ENCODE measurements at places on chromosomes 3 and 15.
A peak's percentile ranks its signal among the peaks of the same experiment; 100 is the strongest.

DNA sequence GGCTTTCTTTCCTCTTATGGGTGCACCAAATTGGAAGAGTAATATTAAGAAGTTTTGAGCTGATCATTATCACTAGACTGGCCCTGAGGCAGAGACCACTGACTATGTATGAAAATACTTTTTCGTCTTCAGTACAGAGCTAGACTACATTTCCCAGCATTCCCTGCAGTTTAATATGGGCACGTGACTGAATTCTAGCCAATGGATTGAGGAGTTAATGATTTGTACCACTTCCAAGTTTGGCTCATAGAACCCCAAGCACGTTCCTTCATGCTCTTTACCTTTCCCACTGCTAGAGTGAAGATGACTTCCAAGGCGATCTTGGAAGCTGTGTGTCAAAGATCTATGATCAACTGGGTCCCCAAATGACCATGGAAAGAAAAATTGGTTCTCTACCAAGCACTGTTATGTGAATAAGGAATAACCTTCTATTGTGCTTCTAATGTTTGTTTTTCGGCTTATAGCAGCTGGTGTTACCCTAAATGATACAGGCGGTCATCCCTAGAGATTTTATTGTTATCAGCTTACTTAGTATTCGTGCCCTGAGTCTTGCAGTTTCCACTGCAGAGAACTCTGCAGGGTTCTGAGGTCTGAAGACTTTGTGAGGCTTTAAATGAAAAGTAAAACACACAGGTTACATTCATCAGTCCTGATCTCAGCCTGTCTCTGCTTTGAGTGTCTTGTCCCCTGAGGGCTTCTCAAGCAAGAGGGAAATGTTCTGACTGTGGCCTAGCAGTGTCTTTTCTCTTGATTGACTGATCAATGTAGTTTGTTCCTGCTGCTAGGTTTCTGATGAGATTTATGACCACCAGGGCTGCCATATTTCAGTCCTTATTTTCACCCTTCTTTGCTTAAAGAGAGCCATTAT lies 486.8 kb downstream of the PDCD6IP start:
- no peak for DNase-seq

- DNase-seq = peak; percentile 57
Observed at GRCh38 chr15:65791335-65792137, 557 bp downstream of the DENND4A start.

DNA sequence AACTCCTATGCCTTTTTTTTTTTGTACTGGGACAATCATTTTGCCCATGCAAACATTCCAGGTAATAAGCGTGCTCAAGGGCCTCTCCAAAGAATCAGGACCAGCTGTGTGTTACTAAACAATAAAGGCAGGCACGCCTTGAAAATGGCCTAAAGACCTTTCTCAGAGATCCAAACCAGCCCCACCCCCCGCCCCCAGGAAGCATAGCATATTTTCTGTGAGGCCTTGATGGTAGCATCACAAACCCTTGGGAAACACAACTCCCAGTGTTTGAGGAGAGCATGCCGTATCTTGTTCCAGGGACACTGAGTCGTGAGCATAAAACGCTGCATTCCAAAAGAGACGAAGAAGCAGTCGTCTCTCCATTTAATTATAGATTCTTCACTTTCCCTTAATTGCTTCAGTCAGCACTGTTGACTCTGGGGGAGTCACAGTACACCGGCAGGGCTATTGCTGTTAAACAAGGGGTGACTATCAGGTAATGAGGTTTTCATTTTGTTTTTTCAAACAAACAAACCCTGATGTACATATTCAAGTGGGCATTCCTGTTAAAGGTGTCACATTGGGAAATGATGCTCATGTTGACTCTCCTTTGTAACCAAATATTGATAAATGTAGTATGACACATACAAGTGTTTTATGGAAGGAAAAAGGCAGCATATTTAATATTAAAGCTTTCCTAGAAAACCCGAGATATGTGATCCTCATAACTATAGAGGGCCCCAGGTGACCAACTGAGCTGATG lies 4.4 kb upstream of the TPM1 start:
- DNase-seq = no peak

GRCh38 chr15:69669446-69669845 lies 216.8 kb downstream of the RPLP1 start:
- DNase-seq = no peak

- DNase-seq = no peak
Observed at GRCh38 chr3:129195731-129196256, 12.1 kb upstream of the CNBP start.

- no peak for DNase-seq
Observed at GRCh38 chr15:47577461-47577860, 139.8 kb upstream of the SEMA6D start.

DNA sequence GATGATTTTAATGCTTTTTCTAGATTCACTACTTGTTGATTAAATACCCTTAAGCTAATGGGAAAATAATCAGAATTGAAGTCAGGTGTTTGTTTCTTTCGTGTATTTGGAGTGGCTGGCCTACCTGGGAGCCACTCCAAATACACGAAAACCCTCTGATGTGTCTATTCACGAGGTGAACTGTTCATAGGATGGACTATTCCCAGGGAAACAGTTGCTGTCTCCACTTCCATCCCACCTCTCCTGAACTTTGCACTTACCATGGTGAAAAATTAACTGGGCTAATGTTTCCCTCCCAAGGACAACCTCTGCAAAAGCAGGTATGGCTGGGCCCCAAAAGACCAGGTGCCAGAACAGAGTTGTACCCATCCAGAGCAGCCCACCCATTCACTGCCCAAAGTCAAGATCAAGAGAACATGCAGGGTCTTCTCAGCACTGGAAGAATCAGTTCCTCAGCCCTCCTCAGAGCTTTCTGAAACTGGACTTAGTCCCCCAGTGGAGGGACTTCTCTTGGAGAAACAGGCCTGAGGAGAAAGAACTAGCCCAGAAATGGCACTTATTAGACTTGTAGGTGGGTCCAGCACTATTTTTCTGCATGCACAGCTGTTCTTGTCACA lies 2.9 kb upstream of the SMAD3 start:
- no peak for DNase-seq

- no peak for DNase-seq
Observed at GRCh38 chr3:101873619-101874018, 24.3 kb downstream of the NFKBIZ start.

DNA sequence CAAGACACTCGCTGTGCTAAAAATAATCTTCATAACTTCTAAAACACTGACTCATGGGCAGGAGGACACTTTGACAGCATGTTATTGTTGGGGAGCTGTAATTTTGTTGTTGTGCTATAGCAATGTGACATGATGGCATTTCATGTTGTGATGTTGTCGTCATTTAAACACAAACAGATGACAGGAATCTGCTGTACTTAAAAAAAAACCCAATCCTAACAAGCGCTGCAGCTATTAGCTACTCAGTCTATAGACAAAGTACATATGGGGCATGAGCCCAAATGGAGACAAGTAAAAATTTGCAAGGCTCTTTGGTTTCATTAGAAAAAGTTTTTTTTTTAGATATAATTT lies 828 bp upstream of the ATOSA start:
- no peak for DNase-seq

- DNase-seq = no peak
Observed at GRCh38 chr3:14803101-14803980, 15.4 kb upstream of the FGD5 start.

- no peak for DNase-seq
Observed at GRCh38 chr15:60076582-60077276, 72.6 kb downstream of the FOXB1 start.

- no peak for DNase-seq
Observed at GRCh38 chr3:179945569-179945968, 91.2 kb downstream of the PEX5L start.

GRCh38 chr3:42751609-42752008 lies 21.4 kb downstream of the CCDC13 start:
- no peak for DNase-seq

- peak; percentile 63 for DNase-seq
Observed at GRCh38 chr3:20043396-20043795, 3.1 kb downstream of the KAT2B start.

DNA sequence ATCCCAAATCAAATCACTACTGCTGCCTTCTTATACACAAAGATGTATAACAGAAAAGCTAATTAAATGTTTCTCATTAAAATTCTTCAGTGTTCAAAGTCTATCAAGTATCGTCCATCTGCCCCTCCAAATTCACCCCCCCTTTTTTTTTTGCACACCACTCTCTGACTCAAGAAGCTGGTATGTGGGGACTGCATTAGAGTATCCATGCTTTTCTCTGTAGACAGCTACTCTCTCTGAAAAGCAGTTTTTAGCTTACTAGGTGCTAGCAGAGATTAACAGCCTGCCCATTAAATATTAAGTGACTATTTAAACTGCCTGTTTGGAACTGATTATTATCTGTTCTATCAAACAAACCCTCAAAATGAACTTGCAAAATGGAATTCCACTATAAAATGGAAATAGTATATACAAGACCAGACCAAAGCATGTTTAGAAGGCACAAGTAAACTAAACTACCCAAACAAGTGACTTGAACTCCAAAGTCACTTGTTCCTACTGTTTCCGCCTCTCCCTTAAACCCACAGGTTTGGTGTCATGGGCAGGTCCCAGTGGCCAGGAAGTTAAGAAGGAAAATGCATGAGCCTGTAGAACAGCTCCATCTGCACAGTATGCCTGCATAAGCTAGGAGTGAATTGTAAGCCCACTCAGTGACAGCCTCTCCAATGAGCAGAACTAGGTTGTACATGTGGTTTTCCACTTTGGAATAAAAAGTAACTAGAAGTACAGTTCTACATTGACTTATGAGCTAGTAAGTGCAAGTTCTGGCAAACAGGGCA lies 32.5 kb downstream of the GBE1 start:
- no peak for DNase-seq

- DNase-seq = no peak
Observed at GRCh38 chr3:168040607-168041208, 55.0 kb downstream of the GOLIM4 start.

- DNase-seq = no peak
Observed at GRCh38 chr3:24447836-24448235, 46.8 kb downstream of the THRB start.

GRCh38 chr3:44395714-44396113 lies 57.1 kb downstream of the TCAIM start:
- no peak for DNase-seq

DNA sequence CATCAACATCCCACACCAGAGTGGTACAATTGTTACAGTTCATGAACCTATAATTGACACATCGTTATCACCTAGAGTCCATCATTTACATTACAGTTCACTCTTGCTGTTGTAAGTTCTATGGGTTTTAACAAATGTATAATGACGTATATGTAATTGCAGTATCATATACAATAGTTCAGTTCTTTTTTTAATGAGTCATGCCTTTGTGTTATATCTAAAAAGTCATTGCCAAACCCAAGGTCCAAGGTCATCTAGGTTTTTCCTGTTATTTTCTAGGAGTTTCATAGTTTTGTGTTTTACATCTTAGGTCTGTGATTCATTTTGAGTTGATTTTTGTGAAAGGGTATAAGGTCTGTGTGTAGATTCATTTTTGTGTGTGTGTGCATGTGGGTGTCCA lies 160.9 kb upstream of the GALNT15 start:
- DNase-seq = no peak

- DNase-seq = no peak
Observed at GRCh38 chr3:62587169-62587568, 213.8 kb upstream of the FEZF2 start.

DNA sequence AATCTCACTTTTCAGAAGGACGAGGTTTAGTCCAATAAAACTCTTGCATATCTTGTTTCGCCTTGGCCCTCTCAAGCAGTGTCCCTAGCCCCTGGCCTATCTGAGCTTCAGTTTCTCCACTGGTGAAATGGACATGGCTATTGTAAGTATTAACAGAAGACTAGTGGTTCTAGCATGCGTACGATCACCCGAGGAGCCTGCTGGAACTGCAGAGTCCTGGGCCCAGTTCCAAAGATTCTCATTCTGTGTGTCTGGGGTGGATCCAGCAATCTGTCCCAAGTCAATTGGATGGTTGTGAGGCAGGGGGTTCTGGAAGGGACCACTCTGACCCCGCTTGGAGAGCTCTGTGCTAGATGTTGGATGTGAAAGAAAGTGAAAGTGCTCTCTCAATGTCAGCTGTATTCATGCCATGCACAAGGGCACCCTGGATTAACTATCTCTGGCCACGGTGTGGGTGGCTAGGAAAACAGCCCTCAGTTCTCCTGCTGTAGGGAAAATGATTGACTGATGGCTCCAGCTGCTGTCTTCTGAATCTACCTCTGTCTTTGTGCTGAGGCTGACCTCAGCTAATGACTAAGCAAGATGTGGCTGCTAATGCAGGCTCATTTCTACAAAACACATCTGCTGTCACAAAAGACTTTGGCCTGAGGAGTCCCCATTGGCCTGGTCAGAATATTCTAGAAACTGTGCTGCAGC lies 1.9 kb upstream of the PLA1A start:
- no peak for DNase-seq

DNA sequence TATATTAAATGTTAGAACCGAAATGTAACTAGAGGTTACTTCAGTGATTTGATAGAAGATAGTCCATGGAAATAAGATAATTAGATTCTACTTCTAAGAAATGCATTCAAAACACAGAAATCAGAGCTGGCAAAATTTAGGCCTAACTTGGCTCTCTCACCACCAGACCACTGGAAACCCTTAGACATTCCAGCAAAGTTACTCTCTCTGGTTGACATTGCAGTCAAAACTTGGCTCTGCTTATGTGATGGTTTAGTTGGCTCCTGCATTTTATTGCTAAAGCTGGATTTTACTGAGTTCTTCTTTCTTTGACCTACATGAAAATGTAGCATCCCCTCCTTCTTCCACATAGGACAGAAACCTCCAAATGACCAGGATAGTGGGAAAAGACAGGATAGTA lies 35.4 kb upstream of the CBLB start:
- DNase-seq = no peak

DNA sequence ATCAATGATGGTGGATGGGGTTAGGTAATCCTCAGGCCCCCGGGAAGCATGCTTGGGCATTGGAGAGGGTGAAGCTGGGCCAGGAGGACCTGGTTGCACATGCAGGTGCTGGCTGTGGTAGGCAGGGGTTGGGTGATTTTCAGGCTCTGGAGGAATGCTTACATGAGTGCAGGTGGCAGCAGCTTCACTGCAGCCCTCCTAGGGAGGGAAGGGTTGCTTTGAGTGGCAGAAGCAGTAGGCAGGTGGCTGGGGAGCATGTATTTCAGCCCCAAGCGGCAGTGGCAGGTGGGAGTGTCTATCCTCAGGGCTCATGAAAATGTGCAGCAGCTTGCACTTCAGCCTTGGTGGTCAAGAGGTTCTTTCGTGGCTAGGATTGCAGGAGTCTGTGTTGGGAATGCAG lies 230.0 kb upstream of the CTNNB1 start:
- no peak for DNase-seq

DNA sequence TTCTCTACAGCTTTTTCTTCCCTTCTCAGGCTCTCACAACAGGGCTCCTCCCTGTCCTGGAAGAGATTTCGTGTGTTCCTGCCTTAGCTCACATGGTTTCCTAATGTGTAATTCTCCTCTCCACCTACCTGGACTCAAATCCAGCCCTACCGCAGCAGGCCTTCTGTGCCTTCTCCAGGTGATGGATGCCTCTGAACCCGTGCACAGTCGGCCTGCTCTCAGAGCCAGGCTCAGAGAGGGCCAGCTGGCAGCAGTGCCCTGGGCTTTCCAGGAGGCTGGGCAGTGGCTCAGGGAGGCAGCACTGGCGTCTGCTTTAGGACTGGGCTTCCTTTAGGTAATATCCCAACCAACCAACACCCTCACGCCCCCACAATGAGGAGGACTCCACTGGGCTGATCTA lies 123.2 kb upstream of the TMC3 start:
- DNase-seq = no peak

- no peak for DNase-seq
Observed at GRCh38 chr15:96416934-96417759, 86.6 kb downstream of the NR2F2 start.

Measured in CD4-positive, alpha-beta T cell treated with Interleukin-12 subunit alpha and Interleukin-12 subunit beta, for 1 hour (primary cell).